Peyer's patch (tissue), 4 donors: ENCODE measurements at places on chromosomes 3 and 15. TPM values are rescaled to one million over a fixed set of nuclear protein-coding genes. Genes with fewer than 3 reads are reported as not detected.

The OSBPL10 gene
- total RNA-seq: 22.8 TPM

- DNase-seq: peak; percentile 25
Observed at GRCh38 chr15:68315495-68316031, 38.0 kb downstream of the FEM1B start.

The TYRO3 gene
- total RNA-seq: 16.2 TPM

DNA sequence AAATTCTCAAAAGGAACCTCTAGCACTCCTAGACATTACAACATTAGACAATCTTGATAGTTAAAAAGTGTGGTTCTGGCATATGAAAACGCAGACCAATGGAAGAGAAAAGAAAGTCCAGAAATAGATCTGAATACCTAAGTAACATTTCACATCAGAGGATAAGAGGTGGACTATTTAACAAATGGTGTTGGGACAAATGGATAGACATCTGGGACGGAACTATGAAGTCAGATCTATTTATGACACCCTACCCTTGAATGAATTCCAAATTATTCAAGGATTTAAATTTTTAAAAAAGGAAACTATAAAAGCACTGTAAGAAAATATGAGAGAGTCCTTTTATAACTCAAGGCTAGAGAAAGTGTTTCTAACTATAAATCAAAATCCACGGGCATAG, 111.3 kb downstream of the SCN11A start:
- DNase-seq: no peak

The DPPA2 gene
- total RNA-seq: not detected

DNA sequence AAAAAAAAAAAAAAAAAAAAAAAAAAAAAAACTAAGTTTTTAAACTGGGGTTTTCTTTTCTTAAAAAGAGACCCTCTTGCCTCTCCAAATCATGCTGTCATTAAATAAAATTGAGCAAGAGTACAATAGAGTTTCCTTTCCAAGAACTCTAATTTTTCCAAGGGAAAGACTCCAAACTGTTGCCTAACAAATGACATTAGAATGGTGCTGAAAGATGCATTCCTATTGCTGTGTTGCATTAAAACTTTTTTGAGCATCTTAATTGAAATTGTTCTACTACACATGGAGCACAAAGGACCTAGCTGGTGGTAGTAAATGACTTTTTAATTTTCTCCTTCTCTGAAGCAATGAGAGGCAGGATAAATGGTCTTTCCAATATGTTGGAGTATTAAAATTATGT, 469.1 kb upstream of the ARHGEF26 start:
- no peak for DNase-seq

DNA sequence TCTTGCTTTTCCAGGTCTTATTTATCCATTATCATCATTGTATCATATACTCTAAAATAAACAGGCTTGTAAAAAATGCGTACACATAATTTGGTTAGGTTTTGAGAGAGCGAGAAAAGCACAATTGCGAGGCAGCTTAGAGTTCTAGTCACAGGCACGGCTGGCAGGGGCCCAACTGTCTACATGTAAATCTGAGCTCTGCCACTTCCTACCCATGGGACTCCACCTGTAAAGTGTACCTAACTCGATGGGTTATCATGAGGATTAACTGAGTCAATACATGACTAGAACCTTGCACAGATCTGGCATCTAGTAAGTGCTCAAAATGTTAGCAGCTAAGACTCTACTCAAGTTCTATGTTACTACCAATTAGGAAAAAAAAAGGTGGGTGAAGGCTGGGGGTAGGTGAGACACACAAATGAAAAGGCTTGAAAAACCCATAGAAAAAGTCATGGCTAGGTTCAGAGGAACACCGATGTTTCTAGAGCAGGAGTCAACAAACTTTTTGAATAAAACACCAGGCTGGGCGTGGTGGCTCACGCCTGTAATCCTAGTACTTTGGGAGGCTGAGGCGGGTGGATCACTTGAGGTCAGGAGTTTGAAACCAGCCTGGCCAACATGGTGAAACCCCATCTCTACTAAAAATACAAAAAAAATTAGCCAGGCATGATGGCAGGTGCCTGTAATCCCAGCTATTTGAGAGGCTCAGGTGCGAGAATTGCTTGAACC, 36.2 kb downstream of the GLB1 start:
- no peak for DNase-seq

The LYSMD2 gene
- 17.7 TPM for total RNA-seq

The GRK7 gene
- total RNA-seq: not detected
